ENCODE measurements at places on chromosomes 7 and 10.

DNA sequence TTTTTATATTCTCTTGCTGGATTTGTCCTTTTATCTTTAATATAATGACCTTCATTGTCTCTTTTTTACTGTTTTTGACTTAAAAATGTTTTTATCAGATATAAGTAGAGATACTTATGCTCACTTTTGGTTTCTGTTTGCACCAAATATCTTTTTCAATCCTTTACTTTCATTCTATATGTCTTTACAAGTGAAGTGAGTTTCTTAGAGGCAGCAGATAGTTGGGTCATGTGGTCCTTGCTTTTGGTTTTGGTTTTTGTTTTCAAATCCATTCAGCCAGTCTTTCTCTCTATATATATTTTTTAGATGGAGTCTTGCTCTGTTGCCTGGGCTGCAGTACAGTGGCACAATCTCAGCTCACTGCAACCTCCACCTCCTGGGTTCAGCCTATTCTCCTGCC is 932.4 kb upstream of the LRRTM3 start:
- no peak for DNase-seq

GRCh38 chr7:69564454-69565417 is 33.5 kb upstream of the AUTS2 start:
- DNase-seq = peak; percentile 21

DNA sequence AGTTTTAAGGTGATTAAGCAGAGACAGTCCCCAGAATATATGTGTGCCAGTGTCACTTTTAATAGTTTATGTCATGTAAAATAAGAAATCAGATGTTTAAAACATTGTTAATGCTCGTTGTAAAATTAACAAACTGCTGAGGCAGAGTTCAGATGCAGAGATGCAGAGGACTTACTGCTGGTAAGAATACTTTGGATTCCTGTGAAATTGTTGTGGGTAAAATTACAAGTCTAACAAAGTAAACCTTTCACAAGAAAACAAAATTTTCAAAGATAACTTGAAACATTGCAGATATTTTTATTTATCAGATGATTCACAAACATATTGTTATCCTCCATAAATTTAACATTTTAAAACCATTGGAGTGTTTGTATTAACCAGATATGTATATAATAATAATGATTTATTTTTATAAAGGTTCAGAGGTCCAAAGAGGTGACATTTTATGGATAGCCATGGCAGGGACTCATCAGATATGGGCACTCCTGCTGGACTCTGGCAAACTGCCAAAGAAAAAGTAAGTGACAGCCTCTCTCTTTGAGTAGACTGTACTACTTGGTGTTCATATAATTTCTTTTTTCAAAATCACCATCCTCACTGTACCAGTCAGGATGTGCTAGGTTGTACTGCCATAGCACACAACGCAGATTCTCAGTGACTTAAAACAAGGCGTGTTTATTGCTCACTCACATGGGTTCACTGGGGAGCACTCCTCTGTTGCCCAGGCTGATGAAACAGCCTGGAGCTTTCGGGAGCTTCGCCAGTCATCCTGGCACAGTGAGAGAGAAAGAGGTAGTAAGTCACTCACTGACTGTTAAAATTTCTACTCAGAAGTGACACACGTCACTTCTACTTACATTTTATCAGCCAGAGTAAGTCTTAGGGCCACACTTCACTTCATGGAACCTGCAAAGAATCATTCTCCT is 43.5 kb downstream of the NHLRC2 start:
- no peak for DNase-seq

GRCh38 chr7:39987641-39988347 is 37.7 kb downstream of the CDK13 start:
- DNase-seq = no peak

- DNase-seq = no peak
Observed at GRCh38 chr7:23894892-23895569, 185.0 kb downstream of the STK31 start.

DNA sequence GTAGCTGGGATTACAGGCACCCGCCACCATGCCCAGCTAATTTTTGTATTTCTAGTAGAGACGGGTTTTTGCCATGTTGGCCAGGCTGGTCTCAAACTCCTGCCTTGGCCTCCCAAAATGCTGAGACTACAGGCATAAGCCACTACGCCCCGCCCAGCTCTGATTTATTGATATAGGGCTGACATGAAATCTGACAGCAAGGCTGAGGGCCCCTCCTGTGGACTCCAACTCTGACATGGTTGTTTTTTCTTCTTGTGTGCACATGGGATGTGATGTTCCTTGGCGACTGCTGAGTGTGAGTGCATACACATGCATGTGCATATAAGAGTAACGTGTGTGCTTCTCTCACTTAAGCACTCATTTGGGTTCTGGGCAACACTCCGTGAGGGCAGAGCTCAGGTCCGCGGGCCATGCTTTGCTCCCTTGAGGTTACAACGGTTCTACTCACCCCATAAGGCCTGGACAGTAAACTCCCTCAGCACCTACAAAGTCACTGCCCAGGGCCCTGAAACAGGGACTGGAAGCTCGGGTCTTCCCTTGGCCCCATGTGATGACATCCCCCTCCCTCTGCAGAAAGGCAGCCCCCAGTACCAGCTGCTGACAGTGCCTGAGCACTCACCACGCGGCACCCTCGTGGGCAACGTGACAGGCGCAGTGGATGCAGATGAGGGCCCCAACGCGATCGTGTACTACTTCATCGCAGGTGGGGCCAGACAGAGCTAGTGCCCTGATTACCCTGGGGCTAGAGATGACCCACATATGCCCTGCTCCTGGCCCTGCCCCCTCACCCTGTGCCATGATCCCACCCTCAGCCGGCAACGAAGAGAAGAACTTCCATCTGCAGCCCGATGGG is 33.6 kb upstream of the VSIR start:
- DNase-seq = no peak

- peak; percentile 36 for DNase-seq
Observed at GRCh38 chr10:58335306-58336005, 650 bp downstream of the UBE2D1 start.

DNA sequence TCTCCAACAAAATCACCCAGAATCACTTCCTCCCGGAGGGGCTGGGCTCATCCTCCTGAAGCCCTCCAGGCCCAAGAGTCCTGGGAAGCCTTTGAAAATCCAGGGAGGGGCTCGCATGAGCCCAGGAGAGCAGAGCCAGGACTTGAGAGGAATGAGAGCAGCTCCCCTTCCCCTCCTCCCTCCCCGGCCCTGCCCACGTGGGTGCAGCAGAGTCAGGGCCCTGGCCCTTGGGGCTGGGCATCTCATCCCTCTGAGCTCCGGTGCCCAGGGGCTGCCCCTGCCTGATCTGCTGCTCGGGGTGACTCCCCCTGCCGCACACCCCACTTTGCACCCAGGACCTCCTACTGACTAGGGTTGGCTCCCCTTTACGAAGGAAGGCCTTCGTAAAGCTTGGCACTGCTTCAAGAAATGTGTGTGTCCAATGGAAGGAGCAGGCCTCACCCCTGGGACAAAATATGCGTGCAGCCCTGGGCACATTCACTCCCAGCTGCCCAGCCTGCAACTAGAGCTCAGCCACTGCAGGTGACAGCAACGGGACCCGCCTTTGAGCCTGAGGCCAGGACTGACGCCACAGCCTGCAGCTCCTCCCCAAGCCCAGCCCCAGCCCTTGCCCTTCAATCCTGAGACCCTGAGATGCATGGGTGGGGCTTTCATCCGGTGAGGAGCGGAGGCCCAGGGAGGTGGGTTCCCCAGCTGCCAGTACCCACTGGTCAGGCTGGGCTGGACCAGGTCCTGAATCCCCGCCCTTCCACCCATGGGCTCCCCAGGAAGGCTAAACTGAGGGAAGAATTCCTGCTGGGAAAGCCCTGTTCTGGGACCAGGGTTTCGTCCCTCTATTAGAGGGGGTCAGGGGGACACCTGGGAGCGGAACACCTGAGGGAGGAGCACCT is 21.8 kb downstream of the PWWP2B start:
- DNase-seq = no peak

- DNase-seq = no peak
Observed at GRCh38 chr7:44733708-44734481, 14.8 kb upstream of the ZMIZ2 start.

- DNase-seq = peak; percentile 73
Observed at GRCh38 chr7:34823650-34824258, 165.7 kb downstream of the NPSR1 start.

DNA sequence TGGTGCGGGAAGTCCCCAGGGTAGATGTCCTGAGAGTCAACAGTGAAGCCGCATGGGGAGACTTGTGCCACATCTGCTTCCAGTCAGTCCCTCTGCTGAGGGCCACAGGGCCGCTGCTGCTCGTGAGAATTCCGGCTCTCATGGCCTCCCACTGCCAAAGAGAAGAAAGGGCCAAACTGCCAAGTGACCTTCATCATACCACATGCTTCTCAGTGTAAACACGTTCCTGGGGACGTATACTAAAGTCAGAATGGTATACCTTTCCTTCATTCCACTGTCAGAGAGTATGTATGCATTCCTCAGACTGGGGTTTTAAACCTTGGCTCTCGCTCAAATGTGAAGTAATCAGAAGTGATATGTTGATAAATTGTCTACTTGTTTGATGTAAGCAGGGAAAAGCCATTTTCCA is 52.8 kb upstream of the SEC61G start:
- DNase-seq = no peak

GRCh38 chr10:82680608-82681007 is 805.6 kb downstream of the NRG3 start:
- no peak for DNase-seq

DNA sequence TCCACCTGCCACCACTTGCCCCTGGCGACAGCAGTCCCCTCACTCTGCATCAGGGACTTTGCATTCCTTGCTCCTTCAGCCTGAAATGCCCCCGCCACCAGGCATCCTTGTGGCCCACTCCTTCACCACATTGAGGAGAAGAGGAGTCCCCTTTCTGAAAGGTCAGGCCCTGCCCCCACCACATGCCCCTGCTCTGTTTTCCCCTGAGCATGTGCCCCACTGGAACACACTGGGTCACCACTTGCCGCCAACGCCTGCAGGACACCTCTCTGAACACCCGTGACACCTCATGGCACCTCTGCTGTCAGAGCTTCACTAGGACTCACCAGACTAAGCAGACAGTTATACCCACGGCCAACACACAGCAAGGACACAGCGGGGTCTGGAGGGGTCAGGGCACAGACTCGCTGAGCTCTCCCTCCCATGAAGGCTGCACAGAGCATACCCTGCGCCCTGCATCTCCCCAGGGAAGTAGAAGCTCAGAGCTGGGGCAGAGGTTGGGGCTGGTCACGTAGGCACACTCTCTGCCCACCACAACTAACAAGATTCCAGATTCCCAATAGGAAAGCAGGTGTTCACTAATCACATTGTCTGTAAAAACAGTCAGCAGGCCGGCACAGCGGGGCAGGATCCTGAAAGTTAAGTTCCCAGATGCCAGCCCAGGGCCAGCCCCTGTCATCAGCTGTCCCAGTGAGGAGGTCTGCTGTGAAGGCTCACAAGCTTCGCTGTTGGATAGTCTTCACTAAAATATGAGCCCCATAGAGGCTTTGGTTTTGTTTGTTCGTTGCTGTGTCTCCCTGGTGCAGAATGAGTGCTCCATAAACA is 5.8 kb upstream of the AOC1 start:
- DNase-seq = no peak

DNA sequence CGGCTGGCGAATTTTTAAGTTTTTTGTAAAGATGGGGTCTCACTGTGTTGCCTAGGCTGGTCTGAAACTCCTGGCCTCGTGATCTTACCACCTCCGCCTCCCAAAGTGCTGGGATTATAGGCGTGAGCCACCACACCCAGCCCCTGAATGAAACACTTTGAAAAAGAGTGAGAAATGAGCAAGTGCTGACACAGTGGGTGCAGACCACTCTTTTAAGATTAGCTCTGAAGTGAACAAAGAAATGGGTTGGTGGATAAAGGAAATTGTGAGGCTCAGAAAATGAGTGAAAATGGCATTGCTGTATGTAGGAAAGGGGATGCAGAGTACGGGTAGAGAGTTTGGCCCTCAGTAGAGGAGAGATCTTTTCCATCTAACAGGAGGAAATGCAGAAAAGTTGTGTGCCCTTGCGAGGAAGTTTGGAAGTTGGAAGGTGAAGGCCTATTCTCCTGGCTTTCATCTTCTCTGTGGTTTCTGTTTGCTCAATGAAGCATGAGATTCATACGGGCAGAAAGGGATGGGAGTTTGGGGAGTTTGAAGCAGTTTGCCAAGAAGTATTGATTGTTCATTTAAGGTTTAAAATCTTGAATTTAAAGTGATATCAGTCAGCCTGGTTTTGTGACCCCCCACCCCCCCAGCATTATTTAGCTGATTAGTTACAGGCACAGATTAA is 11.0 kb downstream of the MAPK8 start:
- DNase-seq = no peak
